ENCODE measurements at places on chromosomes 5 and 9.

- no peak for DNase-seq
Measured at GRCh38 chr5:31433229-31433628, 98.7 kb downstream of the DROSHA start.

DNA sequence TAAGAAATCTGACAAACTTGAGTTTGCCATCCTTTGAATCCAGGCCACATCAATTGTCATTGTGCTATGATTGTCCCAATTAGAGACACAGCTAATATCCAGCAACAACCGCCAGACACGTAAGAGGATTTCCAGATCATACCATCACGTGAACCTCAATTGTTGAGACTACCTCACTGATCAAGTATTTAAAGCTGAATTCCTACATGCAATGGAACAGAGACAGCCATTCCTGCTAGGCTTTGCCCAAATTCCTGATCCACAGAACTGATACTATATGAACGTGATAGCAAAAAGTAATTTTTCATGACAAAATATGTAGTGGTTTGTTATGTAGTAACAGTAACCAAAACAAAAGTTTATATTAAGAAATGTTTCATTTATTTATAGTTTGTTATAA lies 657.7 kb downstream of the PRR16 start:
- peak; percentile 77 for DNase-seq

GRCh38 chr9:134991808-134992754 lies 74.4 kb upstream of the FCN1 start:
- no peak for DNase-seq

- DNase-seq = no peak
Measured at GRCh38 chr9:3247211-3247610, 278.6 kb downstream of the RFX3 start.

DNA sequence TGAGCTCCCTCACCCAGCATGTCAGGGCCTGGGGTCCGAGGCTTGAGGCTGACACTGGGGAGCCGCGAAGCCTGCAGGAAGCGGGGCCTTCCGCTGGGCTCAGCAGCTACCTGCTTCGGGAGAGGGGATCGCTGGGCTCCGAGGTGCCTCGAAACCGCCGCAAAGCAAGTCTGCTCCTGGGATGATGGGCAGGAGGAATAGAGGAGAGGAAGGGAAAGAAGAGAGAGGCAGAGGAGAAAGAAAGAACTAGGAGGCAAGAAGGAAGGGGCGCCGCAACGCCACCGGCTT lies 1.5 kb upstream of the PRDM12 start:
- no peak for DNase-seq
